Germinal center (tissue), 1 donor: ENCODE measurements at places on chromosomes 2 and 18.

DNA sequence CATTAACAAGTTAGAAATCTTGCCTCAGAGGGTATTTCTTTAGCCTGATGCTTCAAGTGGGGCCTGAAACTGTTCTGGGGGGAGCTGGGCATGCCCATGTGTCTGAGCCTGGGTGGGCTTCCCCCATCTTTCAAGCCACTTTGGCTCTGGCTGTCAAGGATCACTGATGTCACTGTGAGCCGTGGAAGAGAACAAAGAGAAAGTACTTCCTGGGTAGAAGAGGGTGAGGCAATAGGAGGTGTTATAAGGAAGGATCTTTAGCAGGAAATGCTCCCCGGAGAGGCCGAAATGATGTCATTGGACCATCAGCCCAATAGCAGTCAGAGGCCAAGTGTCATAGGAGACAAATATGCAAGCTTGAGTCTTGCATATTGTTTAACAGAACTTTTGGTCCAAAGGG, 228.4 kb upstream of the MEX3C start:
- DNase-seq = no peak

GRCh38 chr18:70419526-70419925, 130.7 kb downstream of the SOCS6 start:
- DNase-seq = no peak

DNA sequence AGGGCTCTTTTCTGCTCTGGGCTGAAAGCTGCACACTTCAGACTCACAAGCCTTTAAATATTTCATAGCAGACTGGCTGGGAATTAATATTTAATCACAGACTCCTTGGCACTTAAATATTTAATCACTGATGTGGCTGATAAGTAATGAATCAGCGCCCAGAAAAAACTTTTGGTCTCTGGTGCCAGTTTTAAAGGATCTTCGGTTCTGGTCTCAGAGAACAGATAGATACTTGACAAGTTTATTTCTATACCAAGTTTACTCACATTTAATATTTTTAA, 201.2 kb downstream of the MYCN start:
- DNase-seq = no peak

- DNase-seq = no peak
Measured at GRCh38 chr2:203811491-203812221, 55.9 kb upstream of the CTLA4 start.
